ENCODE measurements at places on chromosomes 12 and 14. TPM values are rescaled to one million over a fixed set of nuclear protein-coding genes. Genes with fewer than 3 reads are reported as not detected.

DNA sequence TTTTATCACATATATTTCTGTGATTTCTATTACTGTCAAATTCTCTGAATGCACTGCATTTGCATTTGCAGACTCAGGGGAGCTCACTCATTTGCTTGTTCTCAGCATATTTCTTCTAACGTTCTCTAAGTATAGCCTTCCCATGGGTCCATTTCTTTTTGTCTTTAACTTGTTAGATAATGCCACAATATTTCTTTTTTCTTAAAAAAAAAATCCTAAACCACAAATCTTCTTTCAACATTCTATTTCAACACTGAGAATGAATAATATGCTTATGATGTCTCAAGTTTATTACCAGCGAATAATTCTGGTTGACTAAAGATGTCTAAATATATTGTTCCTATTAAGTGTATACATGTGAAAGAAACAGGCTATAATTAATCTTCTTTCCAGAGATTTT, 200.2 kb downstream of the ANO6 start:
- DNase-seq = no peak

IFNG-AS1 gene
- not detected for total RNA-seq

GRCh38 chr14:82441270-82441669, 907.6 kb upstream of the SEL1L start:
- DNase-seq = no peak

- DNase-seq = no peak
These were observed 153.1 kb upstream of the NPAS3 start for GRCh38 chr14:32785585-32785984.

- no peak for DNase-seq
These were observed 359.8 kb downstream of the ATP23 start for GRCh38 chr12:58301038-58301729.

PRR4 gene
- 1.3 TPM for total RNA-seq

DNA sequence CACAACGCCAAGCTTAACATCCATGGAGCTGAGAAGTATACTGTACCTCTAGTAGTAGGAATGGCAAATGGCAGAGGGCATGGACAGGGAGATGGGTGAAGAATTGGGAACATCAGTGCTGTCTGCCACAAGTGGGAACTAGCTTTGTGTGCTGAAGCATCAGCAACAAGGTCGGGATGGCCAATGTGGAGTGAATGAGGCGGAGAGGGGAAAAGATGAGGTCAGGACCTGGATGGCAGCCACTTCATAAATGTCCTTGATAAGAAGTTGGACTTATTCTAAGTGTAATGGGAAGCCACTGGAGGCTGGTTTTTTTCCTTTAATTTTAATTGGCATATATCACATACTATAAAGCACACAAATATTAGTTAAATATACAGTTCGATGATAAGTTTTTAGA, 21.9 kb upstream of the CLMN start:
- DNase-seq = no peak

LALBA gene
- total RNA-seq = not detected

- no peak for DNase-seq
These were observed 48.2 kb upstream of the DLK1 start for GRCh38 chr14:100678469-100678828.

GRCh38 chr12:120249875-120250795, 15.4 kb downstream of the PXN start:
- DNase-seq = no peak

PCED1B gene
- 117 TPM for total RNA-seq

GRCh38 chr12:109982210-109982609, 14.0 kb downstream of the GIT2 start:
- DNase-seq = no peak

KLRF2 gene
- total RNA-seq = not detected

GRCh38 chr14:54647378-54647777, 80.5 kb downstream of the SAMD4A start:
- no peak for DNase-seq

GRCh38 chr12:118068445-118068844, 7.5 kb upstream of the WSB2 start:
- no peak for DNase-seq

- DNase-seq = no peak
These were observed 53.7 kb upstream of the LRRK2 start for GRCh38 chr12:40171066-40171465.

ANKRD9 gene
- 10.7 TPM for total RNA-seq

GRCh38 chr12:69932676-69933552, 107.9 kb downstream of the MYRFL start:
- no peak for DNase-seq

ITGB7 gene
- total RNA-seq = 102 TPM

GRCh38 chr12:113341535-113341934, 6.6 kb upstream of the SLC8B1 start:
- no peak for DNase-seq

DNA sequence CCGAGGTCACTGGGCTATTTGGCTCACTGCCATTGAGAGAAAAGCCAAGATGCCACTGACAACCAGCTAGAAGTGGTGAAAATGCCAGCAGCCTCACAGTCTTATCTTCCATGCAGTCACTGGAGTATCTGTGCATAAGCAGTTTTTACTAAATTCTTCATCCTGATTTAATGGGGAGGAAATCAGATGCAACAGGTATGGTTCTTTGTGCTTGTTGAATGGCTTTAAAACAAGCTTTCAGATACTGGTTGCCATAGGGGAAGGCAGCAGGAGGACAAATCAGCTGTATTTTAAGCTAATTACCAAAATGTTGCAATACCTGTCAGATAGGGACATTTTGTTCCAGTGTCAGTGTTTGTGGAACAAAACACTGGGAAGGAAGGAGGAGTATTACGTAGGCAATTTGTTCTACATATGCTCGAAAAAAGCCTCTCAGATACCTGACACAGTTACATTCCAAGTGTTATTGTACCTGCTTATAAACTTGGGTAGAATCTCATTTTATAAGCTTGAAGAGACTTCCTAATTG, 54.1 kb upstream of the ARHGAP5 start:
- no peak for DNase-seq

GRCh38 chr14:99415496-99416281, 65.0 kb downstream of the SETD3 start:
- DNase-seq = peak; percentile 51

DNA sequence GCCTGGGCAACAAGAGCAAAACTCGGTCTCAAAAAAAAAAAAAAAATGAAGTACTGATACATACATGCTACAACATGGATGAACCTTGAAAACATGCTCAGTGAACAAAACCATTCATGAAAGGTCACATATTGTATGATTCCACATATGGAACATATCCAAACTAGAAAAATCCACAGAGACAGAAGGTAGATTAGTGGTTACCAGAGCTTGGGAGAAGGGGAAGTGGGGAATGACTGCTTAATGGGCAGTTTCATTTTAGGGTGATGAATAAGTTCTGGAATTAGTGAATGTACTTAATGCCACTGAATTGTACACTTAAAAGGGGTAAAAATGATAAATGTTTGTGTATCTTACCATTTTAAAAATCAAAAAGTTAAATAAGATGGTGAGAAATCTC, 2.7 kb downstream of the ITGB7 start:
- no peak for DNase-seq

DNA sequence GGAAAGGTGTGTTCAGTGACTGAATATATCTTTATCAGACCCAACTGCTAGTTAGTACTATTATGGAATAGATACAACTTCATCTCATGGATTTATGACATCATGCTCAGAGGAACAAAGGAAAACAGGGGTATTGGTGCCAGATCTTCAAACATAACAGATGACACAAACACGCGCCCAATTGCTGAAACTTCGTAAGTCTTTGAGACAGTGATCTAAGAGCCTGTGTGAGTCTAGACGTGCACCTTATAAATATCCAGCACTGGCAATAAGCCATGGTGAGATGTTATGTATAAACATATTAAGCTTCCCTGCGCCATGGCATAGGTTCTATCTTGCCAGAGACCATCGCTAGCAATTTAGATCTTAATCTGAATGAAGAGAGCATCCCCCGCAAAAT, 42.2 kb upstream of the NR2C1 start:
- DNase-seq = no peak

DNA sequence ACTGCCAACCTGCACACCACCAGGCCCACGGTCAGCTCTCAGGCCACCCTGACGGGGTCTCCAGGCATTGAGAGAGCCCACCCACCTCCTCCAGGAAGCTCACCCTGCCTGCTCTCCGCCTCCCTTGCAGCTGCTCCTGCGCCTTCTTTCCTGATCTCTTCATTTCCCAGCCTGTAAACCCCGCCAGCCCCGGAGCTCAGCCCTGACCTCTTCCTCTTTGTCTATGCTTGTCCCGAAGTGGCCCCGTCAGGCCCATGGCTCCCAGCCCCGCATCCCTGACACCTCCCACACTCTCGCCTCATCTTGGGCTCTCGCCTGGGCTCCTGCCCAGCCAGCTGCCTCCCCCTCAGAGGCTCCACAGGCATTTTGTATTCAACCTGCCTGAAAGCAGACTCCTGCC, 139.3 kb downstream of the CALM1 start:
- no peak for DNase-seq

DNA sequence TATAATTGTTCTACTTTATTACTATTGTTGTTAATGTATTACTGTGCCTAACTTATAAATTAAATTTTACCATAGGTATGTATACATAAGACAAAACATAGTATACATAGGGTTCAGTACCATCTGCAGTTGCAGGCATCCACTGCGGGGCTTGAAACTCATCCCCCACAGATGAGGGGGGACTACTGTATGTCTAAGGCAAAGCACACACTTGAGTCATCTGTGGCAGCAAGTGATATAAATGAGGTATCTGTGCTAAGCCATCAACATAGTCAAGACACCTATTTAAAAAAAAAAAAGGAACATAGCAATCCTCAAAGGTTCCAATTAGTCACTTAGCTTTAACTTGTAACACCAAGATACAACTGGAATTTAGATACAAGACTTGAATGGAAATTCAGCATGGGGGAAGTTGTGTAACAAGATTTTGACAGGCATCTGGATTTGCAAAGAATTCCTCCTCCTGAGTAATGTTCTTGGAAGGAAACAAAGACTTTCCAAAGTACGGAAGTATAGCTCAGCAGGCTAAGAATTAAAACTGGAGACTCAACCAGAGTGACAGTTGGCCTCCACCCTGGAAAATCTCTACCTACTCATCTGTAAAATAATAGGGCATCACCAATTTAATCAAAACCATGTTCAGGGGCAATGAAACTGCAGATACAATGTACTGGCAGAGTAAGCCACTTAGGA, 14.9 kb downstream of the DCAF5 start:
- peak; percentile 46 for DNase-seq

CMA1 gene
- 0.25 TPM for total RNA-seq

- no peak for DNase-seq
These were observed 95.4 kb upstream of the SLC38A4 start for GRCh38 chr12:46921048-46921763.

- no peak for DNase-seq
These were observed 7.7 kb upstream of the BCL7A start for GRCh38 chr12:122013791-122014590.

HOXC9 gene
- total RNA-seq = not detected

PGF gene
- not detected for total RNA-seq

NGDN gene
- 80.3 TPM for total RNA-seq

DNA sequence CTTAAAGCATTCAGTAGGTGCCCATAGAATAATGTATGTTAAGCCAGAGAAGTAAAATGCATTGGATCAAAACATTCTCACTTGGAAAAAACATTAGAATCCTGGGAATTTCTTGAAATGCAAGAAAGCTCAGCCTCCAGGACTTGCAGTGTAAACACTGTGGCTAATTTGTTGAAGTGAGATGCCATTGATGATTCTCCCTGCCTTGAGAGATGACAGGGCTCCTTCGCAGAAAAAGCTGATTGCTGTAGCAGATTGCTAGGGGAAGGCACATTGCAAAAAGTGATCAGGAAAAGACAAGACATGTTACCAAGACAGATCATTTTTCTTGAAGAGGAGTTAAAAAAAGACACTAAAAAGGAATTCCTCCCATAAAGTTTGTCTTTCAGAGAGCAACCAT, 204.2 kb upstream of the HMGA2 start:
- DNase-seq = no peak

RPS6KL1 gene
- total RNA-seq = 6.5 TPM

PLEKHD1 gene
- 0.04 TPM for total RNA-seq

PLBD2 gene
- total RNA-seq = 14.8 TPM

DNA sequence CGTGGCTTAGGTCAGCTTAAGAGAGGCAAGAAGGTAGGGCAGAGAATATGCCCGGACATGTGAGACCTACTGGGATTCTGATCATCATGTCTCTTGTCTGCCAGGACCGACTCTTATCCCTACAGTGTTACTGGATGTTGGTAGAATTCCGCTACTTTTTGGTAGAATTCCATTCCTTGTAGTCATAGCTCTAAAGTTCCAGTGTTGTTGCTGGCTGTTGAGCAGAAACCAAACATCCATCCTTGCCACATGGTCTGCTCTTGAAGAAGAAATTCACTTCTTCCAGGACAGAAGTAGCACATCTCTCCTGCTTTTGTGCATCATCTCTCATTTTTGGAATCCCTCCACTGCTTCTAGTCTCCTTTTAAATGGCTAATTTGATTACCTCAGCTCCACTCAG, 453.7 kb downstream of the RPL10L start:
- no peak for DNase-seq

GRCh38 chr14:65961004-65961403, 525.2 kb upstream of the CCDC196 start:
- peak; percentile 78 for DNase-seq

DNA sequence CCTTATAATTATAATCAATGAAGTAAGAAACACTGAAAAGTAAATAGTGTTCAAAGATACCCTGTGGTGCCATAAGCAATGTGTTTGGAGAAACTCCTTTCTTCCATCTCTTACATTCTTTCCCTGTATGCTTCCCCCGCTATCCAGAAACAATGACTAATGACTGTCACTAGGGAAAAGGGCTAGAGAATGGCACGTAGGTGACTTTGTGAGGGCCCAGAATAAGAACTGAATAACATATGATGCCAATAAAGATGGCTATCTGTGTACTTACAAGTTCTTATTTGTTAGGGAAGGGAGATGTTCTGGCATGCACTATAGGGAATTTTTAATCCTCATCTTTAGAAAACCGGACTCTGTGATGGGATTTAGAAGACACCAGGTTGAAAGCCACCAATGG, 4.7 kb upstream of the KRT7 start:
- DNase-seq = no peak

- DNase-seq = no peak
These were observed 19.2 kb upstream of the EMP1 start for GRCh38 chr12:13177373-13177772.

DNA sequence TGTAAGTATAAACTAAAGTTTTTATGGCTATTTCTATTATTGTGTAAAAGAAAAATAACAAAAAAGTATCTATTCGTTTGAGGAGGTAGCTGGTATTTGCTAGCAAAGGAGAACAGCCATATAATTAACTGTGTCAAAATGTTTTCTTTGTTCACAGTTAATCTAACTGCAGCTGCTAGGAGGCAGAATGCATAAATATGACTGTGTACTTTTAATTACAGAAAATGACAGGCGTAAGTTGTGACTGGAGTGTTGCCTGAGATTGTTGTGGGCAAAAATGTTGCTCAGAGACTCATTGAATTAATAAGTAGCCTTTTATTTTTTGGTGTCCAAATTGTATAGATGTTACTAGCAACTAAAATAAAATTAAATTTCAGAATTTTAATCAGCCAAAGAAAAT, 33.5 kb downstream of the PTPRO start:
- no peak for DNase-seq

Data from activated naive CD8-positive, alpha-beta T cell treated with anti-CD3 and anti-CD28 coated beads for 36 hours (primary cell).